BJ (cell line): ENCODE measurements at places on chromosomes 5 and 9. TPM values are rescaled to one million over a fixed set of nuclear protein-coding genes. Genes with fewer than 3 reads are reported as not detected.

GRCh38 chr5:148898413-148899075, 72.1 kb downstream of the ADRB2 start:
- no peak for DNase-seq

DNA sequence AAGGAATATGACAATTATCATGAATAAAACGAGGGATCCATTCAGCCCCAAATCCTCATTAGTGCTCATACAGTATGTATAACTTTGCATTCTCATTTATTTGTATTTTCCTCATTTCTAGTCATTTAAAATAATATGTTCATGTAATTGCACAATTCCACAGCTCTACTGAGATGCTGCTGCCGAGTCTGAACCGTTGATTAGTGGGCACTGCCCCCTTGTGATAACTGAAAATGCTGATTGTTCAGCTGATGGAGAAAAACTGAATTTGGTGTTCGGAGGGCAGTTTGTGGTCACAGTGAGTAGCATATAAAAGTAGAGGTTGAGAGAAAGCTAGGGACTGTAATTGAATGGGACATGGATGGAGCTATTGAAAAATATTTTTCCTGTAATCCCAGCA, 12.2 kb upstream of the GPR151 start:
- no peak for DNase-seq

DNA sequence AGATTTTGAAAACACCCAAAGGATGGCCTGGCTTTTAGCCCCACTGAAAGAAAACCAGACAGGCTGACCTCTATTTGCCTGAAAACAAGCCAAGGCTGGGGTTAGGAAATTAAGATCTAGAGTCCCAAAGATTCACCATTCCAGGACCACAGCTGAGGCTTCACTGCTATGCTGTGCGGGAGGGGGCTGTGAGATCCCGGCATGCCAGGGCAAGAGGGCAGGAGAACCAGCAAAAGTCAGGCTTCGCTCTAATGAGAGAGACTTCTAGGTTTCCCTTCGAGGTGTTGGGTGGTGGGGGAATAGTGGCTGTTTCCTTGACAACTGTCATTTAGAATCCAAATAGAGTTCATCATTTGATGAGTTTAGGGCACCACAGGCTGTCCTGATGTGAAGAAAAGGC, 152.9 kb upstream of the NFIB start:
- no peak for DNase-seq

DNA sequence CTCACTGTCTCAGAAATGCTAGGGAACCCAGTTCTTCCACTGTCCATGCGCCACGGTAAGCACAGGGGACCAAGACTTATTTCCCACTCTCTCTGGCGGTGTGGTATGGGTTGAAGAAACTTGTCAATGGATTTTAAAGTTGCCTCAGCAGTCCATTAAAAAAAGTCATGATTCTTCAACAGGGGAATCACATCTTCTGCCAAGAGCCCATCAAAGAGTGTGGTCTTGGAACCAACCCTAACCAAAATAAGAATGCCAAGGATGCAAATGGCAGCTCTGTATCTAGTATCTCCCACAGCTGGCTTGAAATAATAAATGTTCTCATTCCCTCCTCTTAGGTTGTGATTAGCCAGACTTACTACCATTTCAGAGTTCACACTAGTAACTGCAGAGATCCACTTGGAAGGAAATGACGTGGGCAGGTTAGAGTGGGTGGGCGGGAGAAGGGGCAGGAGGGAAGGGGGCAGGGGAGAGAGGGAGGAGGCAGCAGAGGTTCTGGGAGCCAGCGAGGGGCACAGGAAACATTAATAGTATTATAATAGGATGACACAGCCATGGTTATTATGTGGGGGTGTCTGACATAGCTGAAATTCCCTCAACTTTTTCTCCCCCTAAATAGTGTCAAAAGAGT, 17.6 kb downstream of the PTCH1 start:
- no peak for DNase-seq

DNA sequence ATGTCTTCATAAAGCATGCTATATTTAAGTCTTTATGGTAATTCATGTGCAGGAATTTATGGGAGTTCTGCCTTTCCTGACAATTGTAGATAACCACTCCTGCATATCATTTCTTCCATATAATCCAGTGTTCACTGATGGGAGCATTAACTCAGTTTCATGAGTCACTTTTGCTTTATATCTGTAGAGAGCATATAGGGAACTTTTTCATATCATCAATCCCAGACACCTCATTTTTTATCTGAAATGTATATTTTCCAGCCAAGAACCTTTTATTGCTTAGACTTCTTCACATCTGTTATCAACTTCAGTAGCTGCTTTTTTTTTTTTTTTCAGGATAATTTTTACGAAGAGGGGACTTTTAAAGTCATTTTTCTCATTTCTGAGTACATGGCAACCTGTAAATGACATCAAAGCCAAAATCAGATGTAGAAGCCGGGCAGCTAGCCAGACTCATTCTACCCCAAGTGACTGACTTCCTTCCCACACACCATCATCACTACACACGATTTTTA, 41.1 kb downstream of the NFX1 start:
- DNase-seq, result no peak

Gene STRBP
- 1.1 and 2.2 TPM in 2 replicates for polyA plus RNA-seq

- DNase-seq, result no peak
Observed at GRCh38 chr5:110104060-110104725, 414.5 kb downstream of the MAN2A1 start.

GRCh38 chr9:132986114-132986513, 7.6 kb downstream of the GFI1B start:
- DNase-seq, result no peak

DNA sequence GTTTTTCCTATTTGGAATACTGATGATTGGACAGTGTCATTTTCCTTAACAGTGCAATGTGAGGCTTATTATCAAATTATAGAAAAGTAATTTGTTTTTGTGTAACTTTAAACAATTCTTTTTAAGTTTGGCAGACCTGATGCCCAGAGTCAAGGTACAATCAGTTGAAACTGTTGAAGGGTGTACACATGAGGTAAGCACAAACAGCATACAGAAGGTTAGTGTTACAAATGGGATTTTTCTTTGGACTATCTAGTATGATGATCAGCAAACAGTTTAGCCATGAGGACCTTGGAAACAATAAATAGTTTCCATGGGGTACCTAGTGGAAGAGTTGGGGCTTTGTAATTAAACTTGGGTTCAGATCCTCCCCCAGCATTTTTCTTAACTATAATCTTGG, 16.2 kb downstream of the MTREX start:
- DNase-seq, result no peak

DNA sequence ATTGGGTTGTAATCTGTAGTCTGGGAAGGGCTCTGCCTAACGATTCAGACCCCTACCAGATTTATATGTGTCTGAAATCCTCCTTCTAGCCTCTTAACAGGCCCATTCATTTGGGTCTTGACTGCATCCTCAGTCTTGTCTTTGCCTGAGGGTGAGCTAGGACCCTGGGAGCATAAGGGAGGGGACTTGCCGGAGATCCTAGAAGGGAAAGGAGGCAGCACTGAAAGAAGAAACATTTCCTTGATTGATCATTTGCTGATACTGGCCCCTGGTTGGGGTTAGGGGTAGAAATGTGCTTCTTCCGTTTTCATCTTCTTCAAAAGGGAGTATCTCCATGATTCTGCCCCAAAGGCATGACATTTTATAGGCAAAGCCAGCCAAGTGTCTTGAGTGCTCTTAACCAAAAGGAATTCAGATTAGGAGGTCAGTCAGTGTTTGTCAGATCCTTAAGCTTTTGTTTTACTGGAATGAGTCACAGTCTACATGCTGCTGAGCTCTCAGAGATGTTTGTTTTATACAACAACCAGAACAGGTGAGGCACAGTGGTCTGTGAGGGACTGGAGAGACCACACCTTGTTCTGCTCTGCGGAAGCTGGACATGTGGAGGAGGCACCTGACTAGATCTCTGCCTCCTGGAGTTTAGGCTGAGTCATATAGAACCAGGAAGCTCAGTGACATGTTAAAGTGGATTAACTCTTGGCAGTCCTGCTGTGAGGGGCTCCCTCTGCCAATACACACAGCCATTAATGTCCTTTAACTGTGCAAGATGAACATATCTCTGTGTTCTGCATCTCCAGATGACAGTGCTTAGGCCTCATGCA, 37.7 kb downstream of the PCDHAC2 start:
- DNase-seq, result no peak

Gene PLPPR1
- polyA plus RNA-seq, result not detected in 2 replicates

DNA sequence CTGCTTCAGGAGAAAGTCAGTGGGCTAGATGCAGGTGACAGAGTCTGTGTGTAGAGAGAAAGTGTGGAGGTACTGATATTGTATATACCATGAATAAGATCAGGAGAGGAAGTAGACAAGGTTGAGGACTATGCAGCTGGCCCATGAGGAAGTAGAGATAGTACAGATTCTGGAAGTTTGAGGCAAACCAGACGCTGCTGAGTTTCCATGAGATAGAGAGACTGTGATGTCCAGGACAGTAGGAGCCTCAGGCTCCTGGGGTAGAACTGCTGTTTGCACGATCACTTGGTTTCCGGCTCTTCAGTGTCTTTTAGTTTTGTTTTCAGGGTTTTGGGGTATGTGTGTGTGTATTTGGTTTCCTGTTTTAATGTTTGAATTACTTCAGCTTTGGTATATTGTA, 13.6 kb downstream of the OTULINL start:
- DNase-seq, result no peak

Gene C5orf46
- polyA plus RNA-seq, result 13.4 and 19.6 TPM in 2 replicates

GRCh38 chr5:123845356-123846100, 333.6 kb downstream of the CSNK1G3 start:
- DNase-seq, result no peak

Gene SPATA31D1
- polyA plus RNA-seq, result not detected in 2 replicates

- no peak for DNase-seq
Observed at GRCh38 chr9:34957492-34958410, at the start of gene PHF24. Gene PHF24, plus strand, starts transcription at chr9:34958285. Its CDS starts 13,014 bp downstream, at chr9:34971299.

- DNase-seq, result no peak
Observed at GRCh38 chr9:131666774-131667173, 73.1 kb downstream of the RAPGEF1 start.

DNA sequence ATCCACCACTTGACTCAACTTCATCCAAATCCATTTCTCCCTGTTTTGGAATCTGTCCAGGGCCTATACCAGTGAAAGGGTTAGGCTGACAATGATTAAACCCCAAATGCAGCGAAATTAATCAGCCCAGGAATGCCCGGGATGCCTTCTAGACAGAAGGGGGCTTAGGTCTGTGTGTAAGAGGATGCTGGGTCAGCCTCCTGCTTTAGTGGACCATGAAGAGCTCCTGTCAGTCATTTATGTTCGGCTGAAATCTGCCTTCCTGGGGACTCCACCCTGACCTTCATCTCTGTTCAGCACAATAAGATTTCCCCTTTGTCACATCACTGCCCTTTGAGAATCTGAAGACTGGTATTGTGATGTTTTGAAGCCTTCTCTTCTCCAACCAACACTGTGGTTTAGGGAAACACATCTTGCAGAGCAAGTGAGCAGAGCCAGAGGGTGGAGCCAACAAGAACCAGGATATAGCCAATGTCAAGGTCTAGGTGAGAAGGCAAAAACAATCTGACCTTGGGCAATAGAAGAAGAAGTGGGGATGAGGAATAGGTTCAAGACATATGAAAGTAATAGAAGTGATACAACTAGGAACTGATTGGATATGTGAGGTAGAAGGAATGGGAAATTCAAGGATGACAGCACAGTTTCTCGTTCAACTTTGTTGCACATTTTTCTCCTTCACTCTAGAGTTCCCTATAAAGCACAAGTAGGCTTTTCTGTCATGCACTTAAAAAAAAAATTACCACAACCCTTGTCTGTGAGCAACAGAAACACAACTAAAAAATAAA, 234.4 kb downstream of the ARHGAP26 start:
- no peak for DNase-seq

- DNase-seq, result no peak
Observed at GRCh38 chr5:96809921-96810320, 2.2 kb upstream of the ERAP1 start.

Gene FOXD4L3
- not detected in 2 replicates for polyA plus RNA-seq

Gene RAB3C
- polyA plus RNA-seq, result not detected in 2 replicates

Gene CCDC192
- polyA plus RNA-seq, result not detected in 2 replicates
